ENCODE measurements at places on chromosomes 11 and 22.
A peak's percentile ranks its signal among the peaks of the same experiment; 100 is the strongest.

- no peak for DNase-seq
Measured at GRCh38 chr11:115617767-115618166, 113.6 kb upstream of the CADM1 start.

- DNase-seq = no peak
Measured at GRCh38 chr11:97742717-97743116, 1278.0 kb upstream of the CNTN5 start.

DNA sequence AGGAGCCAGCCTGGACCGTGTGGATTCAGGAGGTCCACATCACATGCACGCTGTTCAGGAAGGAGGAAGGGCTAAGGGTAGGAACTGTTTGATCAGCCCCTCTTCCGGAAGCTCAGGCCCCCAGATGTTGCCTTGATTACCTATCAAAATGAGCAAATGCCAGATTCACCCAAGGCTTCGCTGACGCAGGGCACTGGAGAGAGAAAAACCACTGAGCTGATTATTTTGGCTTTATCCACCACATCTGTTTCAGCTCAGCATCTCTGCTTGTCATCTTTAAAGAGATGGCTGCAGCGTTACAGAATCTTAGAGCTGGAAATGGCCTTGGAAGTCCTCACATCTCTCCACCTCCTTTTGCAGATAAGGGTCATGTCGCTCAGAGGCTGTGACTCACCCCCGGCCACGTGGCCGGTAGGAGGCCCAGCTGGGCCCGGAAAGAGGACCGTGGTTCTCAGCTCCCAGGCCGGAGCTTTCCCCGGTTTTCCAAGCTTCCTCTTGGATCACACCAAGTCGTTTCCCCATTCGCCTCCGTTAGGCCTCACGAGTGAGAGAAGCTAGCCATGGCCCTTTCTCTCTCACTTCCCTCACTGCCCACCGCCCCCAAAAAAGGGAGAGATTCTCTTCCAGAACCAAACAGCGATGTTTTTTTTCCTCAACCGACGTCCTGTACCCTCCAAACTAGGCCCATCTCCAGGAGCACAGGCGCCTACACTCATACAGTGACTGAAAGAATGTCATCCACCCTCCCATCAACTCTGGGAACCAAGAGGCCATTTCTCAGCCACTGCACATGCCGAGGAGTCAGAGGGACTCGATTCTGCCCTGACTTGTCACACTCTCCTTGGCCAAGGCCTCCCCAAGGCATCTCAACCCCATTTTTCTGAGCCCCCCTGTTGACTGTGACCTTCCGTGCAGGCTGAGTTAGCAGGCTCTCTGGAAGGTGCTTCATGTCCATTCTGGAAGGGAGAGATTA, 37.6 kb downstream of the LIF start:
- DNase-seq = no peak

DNA sequence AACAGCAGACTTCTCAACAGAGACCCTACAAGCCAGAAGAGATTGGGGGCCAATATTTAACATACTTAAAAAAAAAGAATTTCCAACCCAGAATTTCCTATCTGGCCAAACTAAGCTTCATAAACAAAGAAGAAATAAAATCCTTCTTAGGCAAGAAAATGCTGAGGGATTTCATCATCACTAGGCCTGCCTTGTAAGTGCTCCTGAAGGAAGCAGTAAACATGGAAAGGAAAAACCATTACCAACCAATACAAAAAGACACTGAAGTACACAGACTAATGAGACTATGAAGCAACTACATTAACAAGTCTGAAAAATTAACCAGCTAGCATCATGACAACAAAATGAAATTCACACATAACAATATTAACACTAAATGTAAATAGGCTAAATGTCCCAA, 947.9 kb upstream of the CHORDC1 start:
- DNase-seq = no peak

GRCh38 chr22:31891366-31892079, 52.8 kb upstream of the YWHAH start:
- DNase-seq = no peak

GRCh38 chr11:8830641-8831040, 80.3 kb upstream of the AKIP1 start:
- DNase-seq = no peak

DNA sequence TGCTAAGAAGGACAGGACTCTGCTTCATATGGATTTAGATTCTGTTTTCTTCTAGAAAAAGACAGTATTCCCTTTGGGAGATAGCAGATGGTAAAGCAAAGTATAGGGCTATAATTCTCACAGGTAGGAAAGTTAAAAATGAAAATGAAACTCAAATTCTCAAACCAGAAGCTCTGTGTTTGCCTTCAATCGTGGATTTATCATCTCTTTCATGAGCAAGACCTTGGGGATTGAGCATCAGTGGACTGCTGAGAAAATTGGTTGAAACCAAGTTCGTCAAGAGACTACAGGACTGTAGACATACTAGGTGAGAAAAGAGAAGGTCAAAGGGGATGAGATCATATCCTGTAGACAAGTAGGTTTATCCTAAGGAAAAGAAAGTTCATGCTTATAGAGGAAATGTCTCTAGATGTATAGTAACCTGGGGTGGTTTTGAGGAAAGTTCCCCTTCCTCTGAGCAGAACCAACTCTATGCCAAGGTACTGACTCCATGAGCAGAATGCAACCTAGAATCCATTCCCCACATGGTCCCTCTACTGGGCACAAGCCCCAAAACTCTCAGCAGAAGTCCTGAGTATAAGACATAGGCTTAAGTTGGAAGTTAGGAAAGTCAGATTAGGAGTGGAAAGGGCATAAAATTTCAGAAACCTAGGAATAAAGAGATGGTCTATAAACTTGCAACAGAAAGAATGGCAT, 46.5 kb downstream of the SLC5A12 start:
- no peak for DNase-seq

- no peak for DNase-seq
Measured at GRCh38 chr11:22991196-22991595, 130.9 kb upstream of the CCDC179 start.

GRCh38 chr22:21876486-21877176, 9.2 kb upstream of the MAPK1 start:
- no peak for DNase-seq

GRCh38 chr11:119450590-119451326, 27.8 kb upstream of the THY1 start:
- DNase-seq = no peak

- DNase-seq = no peak
Measured at GRCh38 chr22:47021371-47022074, 259.1 kb downstream of the TBC1D22A start.

DNA sequence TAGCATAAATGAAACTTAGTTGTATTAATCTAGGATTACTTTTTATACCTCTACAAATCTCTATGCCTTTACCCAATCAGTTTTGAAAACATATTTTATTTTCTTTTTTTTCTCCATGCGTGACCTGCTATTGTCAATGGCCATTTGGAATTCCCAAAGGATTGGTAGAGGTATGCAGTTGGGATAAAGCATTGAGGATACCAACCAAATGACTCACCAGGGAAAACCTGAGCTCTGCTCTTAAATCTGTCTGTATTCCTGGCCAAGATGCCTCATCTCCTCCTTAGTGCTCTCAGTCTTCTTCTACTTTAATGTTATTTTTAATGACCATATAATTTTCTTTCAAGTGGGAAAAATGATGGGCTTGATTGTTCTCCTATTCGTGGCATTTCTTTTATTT, 61.9 kb downstream of the EHF start:
- no peak for DNase-seq

GRCh38 chr22:29703569-29704195, 16.1 kb upstream of the CABP7 start:
- no peak for DNase-seq

GRCh38 chr11:117908109-117908895, 20.9 kb downstream of the TMPRSS13 start:
- DNase-seq = no peak

- DNase-seq = no peak
Measured at GRCh38 chr11:101880222-101880621, 34.6 kb upstream of the CEP126 start.

DNA sequence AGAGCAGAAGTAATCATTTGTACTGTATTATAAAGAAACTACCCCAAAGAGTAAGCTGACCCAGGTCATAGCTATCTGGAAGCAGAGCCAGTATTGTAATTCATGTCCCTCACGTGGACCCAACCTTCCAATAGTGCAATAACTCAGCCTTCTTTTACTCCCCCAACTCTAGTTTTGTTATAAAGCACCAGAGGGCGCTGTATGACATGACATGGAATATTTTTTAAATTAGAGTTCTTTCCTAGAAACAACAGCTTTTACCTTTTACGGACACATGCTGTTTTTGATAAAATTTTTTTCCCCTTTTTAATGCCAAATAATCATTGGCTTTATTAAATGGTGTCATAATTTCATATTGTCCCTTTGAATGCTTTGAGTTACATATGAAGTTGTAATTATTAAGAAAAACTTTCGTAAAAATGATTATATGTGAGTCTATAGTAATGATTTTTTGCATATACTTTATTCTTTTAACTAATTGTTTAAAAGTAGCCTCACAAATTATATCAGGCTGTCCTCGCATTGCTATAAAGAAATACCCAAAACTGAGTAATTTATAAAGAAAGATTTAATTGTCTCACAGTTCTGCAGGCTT, 76.9 kb downstream of the DKK3 start:
- no peak for DNase-seq

DNA sequence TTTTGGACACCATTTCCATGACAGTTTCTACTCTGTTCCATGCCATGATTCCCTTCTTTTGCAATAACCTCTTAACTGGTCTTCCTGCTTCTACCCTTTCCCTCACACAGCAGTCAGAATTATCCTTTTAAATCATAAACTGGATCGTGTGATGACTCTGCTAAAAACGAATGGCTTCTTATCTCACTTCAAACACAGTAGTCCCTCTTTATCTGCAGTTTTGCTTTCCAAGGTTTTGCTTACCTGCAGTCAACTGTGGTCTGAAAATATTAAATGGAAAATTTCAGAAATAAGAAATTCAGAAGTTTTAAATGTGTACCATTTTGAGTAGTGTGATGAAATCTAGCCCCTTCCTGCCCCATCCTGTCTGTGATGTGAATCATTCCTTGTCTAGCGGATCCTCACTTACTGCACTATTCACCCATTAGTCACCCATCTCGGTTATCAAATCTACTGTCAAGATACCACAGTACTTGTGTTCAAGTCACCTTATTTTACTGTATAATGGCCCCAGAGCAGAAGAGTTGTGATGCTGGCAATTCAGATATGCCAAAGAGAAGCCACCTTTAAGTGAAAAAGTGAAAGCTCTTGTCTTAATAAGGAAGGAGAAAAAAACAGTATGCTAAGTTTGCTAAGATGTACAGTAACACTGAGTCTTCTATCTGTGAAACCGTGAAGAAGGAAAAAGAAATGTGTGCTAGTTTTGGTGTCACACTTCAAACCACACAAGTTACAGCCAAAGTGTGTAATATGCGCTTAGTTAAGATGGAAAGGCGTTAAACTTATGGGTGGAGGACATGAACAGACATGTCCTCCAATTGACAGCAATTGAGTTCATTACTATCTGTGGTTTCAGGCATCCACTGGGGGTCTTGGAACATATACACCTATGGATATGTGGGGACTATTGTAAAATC, 283.0 kb downstream of the DDX10 start:
- DNase-seq = no peak

GRCh38 chr11:94504689-94505293, 7.5 kb upstream of the C11orf97 start:
- DNase-seq = peak; percentile 8

DNA sequence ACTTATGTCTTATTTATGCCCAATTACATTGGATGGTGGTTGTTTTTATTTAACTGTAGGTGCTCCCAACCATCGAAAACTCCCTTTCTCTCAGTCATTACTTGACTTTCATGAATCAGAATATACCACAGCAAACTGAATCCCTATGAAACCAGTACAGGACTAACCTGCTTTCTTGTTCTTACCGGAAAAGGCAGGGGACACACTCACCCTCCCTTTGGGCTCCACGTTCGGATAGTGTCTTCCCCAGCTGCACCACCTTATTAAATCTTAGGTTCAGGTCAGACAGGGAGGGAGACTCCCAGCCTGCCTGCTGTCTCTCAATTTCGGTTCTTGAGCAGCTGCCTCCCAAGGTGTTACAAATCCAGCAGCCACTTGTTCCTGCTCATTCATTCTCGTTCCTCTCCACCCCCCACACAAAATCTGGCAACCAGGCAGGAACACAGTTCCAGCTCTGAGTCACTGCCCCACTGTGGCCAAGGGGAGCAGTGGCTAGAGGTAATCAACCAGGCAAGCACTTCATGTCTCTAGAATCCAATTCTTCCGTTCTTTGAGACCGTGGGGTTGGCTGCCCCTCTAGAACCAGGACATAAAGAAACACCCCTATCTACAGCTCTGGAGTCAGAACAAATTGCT, 133.0 kb downstream of the PLEKHA7 start:
- DNase-seq = no peak

DNA sequence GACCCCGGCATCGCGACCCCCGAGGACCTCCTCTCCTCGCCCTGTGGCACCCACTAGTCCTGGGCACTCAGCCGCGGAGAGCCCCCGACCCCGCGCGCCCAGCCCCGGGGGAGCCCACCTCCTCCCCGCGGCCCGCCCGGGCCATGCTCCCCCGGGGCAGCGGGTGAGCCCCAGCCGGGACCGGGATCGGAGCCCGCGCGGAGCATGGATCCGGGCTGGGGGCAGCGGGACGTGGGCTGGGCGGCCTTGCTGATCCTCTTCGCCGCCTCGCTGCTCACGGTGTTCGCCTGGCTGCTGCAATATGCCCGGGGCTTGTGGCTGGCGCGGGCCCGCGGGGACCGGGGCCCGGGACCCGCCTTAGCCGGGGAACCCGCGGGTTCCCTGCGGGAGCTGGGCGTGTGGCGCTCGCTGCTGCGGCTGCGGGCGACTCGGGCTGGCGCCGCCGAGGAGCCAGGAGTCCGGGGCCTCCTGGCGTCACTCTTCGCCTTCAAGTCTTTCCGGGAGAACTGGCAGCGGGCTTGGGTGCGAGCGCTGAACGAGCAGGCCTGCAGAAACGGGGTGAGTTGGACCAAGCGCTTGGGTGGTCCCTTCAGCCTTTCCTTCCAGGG, 498 bp downstream of the C2CD2L start:
- no peak for DNase-seq

DNA sequence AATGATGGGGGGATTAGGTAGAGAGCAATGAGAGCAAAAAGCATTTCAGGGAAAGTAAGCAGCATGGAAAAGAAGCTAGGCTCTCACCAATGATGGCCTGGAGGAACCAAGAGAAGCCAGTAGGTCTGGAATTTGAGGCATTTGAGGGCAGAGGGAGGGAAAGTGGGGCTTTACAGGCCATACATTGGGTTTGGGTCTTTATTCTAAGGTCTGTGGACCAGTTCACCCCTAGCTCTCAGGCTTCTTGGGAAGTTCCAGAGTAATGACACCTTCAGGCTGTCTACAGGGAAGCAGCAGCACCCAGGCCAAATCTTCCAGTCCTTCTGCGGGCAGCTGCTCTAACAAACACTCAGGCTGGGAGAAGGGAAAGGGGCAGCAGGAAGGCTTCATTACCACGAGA, 29.4 kb downstream of the ARFGAP2 start:
- no peak for DNase-seq

DNA sequence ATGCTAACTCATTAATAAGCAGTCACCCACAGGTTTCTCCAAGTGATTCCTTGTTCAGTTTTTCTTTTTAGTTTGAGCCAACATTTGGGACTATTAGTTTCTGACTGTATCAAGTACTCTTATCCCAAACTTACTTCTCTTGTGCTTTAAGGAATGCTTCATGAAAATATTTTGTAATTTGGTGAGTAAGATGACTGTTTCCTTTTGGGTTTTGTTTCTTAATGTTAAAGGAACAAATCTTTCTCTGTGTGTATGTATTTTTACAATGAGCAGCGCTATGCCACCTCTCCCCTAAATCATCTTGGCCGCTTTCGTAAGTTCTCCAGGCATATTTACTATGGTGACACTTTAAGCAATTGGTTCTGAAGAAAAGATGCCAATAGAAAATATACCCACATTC, 72.4 kb downstream of the LDLRAD3 start:
- no peak for DNase-seq

GRCh38 chr11:7531011-7531410, 17.2 kb downstream of the PPFIBP2 start:
- DNase-seq = no peak

Measured in NCI-H1436 treated with DMSO at 0.1 percent for 48 hours (cell line).